Erythroblast (primary cell): ENCODE measurements at places on chromosomes 16 and 17.

DNA sequence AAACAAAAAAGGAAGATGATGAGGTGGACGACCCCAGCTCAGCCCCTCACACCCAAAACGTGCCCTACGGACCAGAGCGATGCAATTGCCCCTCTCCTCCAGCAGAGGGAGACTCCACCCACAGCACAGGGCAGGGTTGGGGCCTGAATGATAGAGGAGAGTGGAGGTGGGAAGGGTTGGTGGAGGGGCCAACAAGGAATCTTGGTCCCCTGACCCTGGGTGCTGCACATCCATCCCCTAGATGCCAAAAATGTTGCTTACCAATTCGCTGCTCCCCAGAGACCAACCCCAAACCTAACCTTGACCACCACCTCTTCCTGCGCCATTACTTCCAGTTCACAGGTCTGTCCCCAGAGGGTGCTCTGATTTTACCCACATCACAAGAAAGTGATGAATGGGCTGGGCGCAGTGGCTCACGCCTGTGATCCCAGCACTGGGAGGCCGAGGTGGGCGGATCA is 12.9 kb downstream of the P2RX5 start:
- peak; percentile 62 for DNase-seq

DNA sequence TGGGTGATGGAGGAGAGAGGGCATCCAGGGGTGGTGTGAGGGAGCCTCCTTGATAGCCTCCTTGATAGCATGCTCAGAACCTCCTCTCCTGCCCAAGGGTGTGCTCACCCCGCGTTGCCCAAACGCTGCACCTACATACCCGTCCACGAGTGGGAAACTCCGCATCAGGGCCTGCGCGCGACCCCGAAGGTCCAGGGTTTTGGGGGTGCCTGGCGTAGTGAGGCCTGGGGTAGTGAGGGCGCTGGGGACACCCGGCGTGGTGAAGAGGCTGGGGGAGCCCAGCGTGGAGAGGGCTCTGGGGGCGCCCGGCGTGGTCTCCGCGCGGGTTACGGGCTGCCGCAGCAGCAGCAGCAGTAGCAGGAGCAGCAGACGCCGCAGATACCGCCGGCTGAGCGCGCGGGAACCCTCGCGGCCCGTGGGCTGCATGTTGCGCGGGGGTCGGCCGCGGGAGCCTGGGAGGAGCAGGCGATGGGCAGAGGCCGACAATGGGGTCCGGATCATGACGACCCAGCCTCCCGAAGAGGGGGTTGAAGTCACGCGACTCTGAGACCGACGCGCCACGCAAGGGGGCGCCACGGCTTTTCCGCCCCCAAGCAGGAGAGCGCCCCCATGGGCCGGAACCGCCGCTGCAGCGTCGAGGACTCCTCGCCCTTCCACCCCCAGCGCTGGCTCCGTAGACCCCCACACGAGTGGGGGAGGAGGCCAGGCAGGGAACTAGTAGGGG is at the start of gene DPEP3:
Gene DPEP3 (minus strand): TSS at position 545 of the 724 bp plus-strand sequence. CDS start 119 bp downstream, at position 426.
- peak; percentile 67 for DNase-seq

DNA sequence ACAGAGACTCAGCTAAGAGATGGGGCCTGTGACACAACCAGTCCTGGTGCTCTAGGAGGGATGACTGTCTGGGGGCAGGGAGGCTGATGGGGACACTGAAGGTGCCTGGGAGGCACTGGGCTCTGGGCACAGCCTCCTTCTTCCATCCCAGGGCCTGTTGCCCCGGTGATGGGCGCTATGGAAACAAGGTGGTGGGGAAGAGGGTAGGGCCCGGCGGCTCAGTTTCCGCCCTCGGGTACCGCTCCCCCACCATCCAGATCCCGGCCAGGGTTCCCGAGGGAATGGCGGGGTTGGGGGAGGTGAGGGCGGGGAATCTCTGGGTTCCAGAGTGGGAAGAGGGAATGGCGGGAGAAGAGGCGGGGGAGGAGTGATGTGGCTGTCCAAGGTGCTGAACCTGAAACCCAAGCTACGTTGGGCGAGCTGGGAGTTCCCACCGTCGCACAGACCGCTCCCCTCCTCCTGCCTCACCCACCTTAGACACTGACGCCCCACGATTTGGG is 981 bp downstream of the KCNH4 start:
- DNase-seq: peak; percentile 52

GRCh38 chr17:76492989-76493501 is 8.2 kb downstream of the RHBDF2 start:
- DNase-seq: no peak

DNA sequence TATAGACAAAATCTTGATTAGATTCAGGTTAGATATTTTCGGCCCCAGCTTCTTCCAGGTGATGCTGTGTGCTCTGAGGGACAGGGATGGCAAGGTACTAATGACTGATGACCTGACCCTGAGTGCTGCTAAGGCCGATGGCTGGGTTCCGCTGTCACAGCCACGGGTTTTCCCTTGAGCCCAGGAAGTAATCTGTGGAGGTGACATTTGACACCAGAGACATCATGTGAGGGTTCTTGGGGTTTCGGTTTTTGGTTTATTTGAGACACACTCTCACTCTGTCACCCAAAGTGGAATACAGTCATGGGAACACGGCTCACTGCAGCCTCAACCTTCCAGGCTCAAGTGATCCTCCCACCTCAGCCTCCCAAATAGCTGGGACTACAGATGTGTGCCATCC is 9.8 kb downstream of the OTOP3 start:
- DNase-seq: no peak

- no peak for DNase-seq
Measured at GRCh38 chr16:14640538-14640937, 7.8 kb downstream of the BFAR start.

DNA sequence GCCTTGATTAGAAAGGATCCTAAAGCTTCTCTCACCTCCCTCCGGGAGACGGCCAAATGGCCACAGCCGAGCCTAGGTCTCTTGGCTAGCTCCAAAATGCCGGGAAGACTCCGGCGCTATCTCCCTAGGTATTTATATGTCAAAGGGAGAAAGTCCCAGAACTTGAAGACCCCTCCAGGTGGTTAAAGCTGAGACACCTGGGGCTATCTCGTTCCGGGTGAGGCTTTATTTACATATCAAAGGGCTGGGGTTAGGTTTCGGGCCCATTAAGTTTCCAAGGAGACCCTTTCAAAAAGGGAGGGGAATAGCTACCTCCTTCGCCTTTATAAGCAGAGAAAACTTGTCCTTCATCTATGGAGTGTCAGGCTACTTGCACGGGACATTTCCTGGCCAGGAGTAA is 70.9 kb upstream of the KIFC3 start:
- DNase-seq: no peak

DNA sequence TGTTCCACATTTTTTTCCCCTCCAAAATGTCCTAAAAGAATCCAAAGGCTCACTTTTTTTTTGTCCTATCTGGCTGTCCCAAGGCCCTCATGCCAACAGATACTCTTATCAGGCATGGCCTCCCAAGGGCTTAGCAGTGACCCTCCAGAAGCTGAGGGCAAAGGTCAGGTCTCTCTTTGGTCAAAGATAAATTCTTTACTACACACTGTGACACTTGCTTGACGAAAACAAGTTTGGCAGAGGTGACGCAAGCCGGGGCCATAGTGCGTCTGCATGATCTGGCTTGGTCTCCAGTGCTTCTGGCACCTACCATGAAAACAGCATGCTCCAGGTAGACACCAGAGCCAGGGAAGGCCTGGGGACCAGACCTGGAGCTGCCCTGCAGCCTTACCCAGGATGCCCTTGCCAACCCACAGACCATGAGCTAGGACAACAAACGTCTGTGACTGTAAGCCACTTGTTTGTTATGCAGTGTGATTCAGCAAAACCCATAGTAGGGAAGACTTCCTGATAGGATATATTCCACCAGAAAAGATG is 48.5 kb upstream of the IRF8 start:
- no peak for DNase-seq

DNA sequence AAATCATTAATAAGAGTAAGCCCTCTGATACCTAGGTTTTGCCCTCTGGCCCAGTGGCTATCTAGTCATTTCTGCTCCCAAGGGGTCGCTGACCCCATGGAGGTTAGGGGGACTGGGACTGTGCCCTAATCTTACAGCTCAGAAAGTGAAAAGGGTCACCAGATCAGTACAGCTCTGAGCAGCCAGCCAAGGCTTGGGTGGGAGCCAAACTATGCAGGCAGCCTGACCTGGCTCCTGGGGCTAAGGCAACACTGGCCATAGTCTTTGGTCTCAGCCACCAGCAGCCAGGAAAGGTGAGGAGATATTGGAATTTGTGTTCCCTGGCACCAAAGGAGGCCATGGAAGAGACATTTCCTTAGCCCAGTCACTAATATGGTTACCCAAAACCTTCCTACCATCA is 67.6 kb downstream of the ASIC2 start:
- no peak for DNase-seq

GRCh38 chr17:71378036-71378435 is 742.8 kb upstream of the SOX9 start:
- no peak for DNase-seq

- DNase-seq: no peak
Measured at GRCh38 chr16:60553090-60553757, 1483.0 kb downstream of the CDH8 start.

- DNase-seq: no peak
Measured at GRCh38 chr16:19230575-19230974, 55.0 kb upstream of the CLEC19A start.

DNA sequence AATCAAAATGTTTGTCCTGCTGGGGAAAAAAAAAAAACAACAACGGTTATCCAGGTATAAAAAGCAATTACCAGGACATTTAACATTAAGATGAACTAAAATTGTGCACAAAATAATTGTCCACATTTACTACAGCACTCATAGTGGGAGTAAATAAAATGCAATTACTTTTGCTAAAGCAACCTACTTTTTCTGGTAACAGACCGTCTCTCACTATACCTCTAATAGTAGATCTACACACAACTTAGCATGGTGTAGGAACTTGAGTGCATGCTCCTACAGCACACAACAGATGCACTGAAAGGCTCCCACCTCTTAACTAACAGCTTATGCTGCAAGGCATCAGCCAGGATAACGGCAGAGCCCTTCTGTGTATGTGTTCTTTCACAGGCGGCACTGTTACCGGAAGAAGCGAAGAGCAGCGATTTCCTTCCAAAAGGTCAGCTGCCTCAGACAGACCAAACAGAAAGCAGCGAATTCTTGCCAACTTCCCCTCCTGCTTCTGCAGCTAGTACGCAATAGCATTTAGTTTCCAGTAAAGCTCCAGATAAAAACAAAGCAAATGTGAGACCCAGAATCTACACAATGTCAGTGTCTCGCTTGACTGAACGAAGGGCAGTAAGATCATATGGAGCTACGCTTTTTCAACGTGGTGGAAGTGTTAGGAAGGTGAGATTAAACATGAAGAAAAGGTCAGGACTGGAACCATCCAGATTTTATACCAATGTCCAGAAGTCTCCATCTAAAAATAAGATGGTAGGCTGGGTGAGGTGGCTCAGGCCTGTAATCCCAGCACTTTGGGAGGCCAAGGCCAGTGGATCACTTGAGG is 27.6 kb downstream of the STAT5B start:
- peak; percentile 81 for DNase-seq

- peak; percentile 89 for DNase-seq
Measured at GRCh38 chr16:56462064-56462796, 10.9 kb downstream of the OGFOD1 start.

DNA sequence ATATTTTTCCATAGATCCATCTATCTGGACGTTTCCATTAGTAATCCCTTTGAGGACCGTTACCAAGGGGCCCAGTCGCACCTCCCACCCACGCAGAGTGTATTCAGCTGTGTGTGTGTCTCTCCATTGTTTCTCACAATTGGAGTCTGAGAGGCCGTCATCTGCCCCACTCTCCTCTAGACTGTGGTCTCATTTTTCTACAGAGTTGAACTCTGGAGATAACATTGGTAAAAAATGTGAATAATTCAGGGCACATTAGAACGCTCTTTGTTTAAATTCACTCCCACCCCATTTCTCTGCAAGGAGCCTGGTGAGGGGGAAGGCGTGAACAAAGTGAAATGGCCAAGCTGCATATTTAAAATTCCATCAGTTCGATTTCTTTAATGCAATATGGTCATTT is 333.1 kb upstream of the MAF start:
- no peak for DNase-seq

DNA sequence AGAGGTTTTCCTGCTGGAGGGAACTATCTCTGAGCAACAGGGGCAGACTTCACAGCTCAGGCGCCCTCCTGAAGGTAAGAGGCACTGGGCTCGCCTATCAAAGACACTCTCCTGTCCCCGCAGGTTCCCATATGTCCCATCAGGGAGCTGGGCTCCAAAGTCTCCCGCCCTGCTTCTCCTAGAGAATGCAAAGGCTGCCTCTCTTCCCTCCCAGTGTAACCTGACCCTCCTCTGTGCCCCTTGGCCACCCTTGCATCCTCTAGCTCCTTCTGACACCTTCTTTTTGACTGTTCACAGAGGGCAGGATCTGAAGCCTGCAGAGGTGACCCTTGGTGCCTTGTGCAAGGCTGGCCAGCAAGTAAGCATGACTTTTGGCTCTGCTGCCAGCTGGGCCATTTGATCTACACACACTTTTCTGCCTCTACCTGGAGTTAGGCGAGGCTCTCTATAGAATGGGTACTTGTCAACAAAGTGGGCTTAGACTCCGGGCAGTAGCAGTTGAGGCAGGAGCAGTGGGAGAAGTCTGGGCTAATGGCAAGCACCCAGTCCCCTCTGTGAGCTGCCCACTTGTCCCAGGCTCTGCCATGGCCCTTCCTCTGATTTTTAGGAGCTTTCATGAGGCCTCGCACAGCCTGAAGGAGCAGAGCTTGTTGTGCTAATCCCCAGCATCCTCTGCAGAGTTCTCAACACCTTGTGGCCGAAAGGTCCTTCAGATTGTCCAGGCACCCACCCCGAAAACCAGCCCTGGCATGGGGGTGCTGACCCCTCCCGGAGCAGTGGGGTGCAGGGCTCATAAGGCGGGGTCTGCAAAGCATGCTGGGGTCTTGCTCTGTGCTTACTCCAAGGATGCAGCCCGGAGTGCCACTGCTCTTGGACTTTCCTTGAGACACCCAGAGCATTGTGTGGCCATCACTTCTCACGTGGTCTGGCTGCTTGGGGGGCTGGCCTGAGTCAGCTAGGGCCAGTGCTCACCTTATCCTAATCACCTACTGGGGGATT is 122.9 kb downstream of the METRNL start:
- DNase-seq: no peak

- peak; percentile 94 for DNase-seq
Measured at GRCh38 chr16:10942352-10943063, at the start of gene DEXI. Gene DEXI (minus strand): TSS chr16:10942468. CDS start chr16:10942005, 463 bp downstream.

DNA sequence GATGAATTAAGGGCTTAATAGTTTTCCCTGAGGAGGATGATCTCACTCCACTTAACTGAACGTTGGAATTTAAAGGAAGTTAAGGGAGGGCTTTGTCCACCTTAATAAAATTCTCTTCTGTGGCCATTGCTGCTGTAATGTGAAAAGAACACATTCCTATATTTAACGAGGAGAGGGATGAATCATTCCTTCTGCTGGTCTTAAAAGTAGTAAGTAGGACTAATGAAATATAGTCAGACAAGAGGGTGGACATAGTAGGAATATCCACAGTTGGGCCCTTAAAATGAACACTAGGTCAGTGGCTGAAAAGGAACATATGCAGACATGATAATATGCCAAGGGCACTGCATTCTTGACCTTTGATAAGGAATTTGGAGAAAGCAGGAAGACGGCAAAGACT is 405.6 kb downstream of the PMP22 start:
- no peak for DNase-seq

DNA sequence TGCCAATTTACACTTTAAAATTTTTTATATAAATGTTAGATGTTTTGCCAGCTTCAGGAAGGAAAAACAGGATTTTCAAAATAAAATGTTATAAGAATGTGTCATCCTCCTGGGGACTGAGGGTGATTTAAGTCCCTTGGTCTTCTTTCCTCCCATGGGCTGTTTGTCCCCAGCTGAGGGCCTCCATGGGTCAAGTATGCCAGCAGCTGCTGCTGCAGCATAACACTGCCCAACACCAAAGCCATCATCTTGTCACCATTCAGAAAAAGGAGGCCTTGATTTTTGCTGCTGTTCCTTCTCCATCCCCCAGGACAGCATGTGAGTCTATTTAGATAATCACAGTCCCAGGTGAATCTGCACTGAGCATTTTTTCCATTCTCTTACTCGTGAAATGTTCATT is 188.5 kb downstream of the LGALS9B start:
- DNase-seq: no peak
